Stimulated activated CD8-positive, alpha-beta memory T cell treated with anti-CD3 and anti-CD28 coated beads, Interleukin-4, amount 100 ng/mL, for 48 hours (primary cell): ENCODE measurements at places on chromosomes 13 and 19.

DNA sequence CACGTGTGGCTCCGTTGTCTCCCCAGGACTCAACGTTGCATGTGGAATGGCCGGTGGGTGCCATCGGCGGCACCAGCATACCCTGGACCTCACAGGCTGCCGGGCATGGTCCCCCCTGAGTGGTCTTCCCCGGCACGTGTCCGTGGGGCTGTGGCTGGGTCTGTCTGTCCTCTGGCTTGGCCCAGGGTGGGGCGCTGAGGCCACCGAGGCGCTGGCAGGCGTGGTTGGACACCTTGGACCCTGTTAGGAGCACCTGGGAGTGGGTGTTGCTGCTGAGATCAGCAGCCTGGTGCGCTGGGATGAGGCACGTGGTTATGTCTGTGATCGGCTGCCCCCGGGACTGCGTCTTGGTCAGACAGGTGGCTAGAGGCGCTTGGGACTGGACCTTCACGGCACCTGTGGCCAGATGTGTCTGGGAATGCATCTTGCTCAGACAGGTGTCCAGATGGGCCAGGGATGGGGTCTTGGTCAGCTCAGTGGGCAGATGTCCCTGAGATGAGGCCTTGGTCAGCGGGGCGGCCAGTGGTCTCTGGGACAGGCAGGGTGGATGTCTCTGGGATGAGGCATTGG lies 9.2 kb downstream of the IQCN start:
- no peak for DNase-seq

- DNase-seq = no peak
Observed at GRCh38 chr19:47661611-47662010, 51.6 kb upstream of the EHD2 start.

DNA sequence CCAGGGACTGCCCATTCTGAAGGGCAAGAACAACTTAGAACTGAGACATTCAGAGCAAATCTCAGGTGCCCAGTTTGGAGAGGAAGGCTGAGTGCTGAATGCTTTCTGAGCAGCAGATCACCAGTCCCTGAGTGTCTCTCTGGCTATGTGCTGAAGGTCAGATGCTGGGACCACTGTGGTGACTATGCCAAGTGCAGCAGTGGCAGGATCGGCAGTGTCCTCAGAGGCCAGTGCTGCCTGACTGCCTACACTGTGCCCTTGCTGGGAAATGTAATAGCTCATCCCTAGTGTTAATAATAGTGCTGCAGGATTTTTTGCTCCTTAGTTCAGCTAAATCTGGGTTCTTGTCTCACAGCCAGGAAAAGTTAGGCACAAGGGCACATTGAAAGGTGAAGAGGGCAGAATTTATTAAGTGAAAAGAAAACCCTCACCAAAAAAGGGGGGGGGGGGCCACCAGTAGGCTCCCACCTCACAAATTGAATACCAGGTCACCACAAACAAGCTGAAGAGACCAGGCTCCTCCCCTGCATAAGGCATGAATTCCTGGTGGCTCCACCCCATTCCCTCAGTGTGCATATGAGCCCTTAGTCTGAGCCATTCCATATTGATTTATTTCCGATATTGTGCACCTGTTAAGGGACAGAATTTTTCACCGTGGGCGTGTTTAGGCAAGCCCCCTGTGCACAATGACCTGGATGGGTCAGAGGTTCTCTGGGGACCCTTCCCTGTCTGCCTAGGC lies 18.5 kb downstream of the RFXAP start:
- no peak for DNase-seq

DNA sequence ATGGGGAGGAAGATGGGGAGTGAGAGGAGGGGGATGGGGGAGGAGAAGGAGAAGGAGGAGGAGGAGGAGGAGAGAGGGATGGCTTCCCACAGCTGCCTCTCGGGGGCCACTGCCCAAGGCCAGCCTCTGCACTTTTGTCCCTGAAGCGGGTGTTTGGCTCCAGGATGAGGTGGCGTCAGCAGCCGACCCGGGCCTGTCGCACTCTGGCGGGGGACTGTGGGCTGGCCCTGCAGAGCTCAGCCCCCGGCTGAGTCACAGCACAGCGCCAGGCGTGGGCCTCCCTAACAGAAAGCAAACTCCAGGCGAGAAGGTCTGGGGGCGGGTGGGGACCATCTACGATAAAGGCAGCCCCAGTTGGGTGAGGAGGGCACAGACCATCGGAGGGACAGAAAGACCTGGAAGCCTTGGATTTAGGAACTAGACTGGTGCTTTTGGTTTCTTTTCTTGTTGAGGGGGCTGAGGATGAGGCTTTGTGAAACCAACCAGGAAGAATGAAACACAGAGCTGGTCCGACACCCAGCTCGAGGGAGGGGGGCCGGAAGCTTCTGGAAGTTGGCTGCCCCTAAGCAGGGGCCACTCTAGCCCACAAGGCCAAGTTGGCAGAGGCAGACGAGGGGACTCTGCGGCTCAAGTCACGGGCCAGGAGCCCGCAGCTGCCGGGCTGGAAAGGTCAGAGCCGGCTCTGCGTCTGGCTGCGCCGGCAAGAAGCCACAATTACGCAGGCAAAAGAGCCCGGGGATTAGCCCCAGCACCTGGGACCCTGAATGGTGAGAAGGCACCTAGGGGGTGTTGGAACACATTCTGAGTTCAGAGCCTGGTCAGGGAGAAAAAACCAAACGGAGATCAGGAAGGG lies 18.2 kb downstream of the LSM4 start:
- peak; percentile 89 for DNase-seq

GRCh38 chr19:3725640-3726310 lies 17.6 kb downstream of the TJP3 start:
- DNase-seq = no peak

DNA sequence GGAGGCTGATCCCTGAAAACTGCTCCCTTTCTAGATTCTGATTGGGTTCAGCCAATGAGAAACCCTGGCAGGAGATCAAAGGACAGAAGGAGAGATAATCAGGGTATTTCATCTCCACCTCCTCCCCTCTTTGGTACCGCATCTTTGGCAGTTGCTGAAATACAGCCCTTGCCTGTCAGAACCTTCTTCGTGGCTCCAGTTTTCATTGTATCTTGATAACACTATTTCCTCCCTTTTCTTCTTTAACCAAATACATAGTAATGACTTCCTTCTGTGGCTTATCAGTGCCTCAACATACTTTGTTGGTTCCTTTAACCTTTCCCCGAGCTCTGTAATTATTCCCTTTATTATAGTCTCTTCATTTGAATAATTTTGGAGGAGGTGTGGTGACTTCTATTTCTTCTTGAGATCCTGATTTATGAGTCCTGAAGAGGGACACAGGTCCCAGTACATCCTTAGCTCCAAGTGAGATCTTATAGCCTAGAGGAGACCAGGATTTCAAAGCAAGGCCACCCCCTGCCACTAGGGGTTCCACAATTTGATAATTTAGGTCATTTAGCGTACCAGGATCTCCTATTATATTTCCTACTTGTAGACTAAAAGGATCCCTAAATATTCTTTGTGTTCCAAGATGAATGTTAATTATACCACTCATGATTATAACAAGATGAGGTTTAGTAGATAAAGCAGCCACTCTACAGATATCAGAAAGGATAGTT lies 98.0 kb downstream of the EDNRB start:
- no peak for DNase-seq

DNA sequence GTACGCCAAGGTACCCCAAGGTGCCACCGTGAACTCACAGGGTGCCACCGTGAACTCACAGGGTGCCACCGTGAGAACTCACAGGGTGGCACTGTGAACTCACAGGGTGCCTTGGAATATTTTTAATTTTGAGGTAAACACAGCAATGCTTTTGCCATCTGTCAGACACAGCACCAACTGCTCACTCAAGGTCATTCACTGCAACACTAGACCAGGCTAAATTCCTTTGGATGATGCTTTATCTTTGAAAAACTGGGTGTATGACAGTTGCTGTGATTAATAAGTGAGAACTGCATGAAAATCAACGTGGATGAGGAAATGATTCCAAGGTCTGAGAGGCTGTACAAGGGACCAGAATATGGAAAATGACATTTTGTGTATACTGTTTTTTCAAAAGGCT lies 18.9 kb downstream of the SAFB2 start:
- DNase-seq = no peak

- no peak for DNase-seq
Observed at GRCh38 chr13:46404733-46405100, 17.7 kb upstream of the RUBCNL start.

DNA sequence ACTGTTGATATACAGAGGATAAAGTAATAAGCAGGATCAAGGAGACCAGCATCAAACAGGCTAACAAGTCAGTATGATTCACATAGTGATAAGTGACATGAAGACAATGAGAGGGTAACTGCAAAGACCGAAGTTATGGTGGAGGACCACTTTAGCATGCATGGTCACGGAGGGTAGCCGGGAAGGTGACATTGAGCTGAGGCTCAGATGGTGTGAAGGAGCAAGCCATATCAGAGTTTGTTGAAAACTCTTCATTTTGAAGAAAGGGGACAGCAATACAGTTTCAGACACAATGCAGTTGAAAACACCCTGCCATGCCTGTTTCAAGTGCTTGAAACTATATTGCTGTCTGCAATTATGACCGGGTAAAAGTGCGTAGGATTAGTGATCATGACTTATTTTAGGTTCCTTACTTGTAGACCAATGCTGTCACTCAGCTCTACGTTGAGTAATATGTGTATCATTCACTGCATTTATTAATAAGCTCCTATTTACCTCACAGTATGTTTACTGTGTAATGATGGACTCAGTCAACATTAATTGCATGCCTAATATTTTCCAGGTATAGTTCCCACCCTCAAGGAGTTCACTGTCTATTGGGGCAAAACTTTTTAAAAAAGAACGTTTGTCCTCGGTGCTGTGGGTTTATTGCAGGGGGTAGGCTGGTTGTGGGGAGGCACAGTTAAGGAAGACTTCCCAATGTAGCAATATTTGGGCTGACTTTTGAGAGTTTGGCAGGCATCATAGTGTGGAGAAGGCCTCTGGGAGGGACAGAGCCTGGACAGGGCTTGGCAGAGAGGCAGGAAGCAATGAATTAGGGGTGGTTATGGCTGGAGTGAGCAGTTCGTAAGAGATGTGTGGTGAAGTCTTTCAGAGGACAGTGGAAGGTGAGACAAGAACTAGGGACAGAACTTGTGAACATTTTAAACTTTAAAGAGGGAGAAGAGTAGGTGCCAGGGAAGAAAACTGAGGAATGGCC lies 3.2 kb downstream of the UBAC2 start:
- DNase-seq = no peak

DNA sequence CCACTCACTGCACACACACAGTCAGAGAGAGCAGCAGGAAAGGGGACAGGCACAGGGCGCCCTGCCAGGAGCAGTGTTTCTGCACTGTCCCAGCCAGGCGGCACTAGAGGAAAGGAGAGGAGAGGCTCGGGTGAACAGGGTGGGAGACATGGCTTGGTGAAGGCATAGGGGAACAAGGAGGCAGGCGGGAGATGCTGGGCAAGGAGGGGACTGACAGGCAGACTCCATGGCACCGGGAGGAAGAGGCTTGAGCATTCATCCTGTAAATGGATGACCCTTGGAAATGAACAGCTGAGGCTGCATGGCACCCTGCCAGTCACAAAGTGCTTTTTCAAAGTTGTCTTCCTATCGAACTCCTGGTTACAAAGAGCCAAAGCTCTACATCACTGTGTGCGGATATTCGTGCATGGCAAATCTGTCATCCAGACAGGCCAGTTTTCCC lies 22.4 kb downstream of the MED26 start:
- no peak for DNase-seq

- no peak for DNase-seq
Observed at GRCh38 chr19:10453852-10454251, 33.5 kb downstream of the PDE4A start.

DNA sequence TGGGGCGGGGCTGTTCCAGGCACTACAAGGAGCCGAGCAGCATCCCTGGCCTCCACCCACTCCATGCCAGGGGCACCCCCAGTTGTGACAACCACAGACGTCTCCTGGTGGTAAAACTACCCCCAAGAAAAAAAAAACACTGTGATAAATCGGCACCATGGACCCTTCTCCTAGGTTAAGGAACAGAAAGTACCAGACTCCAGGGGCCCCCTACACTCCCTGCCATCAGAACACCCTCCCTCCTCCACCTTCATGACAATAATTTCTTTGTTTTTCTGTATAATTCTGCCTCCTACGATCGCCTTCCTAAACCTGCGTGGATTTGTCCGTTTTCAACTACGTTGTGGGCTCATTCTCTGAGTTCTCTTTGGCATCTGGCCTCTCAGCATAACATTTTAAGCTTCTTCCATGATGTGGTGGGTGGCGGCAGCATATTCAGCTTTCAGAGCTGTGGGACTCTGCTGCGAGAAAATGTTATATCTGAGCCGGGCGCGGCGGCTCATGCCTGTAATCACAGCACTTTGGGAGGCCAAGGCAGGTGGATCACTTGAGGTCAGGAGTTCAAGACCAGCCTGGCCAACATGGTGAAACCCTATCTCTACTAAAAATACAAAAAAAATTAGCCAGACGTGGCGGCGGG lies 8.6 kb downstream of the TLE2 start:
- no peak for DNase-seq

DNA sequence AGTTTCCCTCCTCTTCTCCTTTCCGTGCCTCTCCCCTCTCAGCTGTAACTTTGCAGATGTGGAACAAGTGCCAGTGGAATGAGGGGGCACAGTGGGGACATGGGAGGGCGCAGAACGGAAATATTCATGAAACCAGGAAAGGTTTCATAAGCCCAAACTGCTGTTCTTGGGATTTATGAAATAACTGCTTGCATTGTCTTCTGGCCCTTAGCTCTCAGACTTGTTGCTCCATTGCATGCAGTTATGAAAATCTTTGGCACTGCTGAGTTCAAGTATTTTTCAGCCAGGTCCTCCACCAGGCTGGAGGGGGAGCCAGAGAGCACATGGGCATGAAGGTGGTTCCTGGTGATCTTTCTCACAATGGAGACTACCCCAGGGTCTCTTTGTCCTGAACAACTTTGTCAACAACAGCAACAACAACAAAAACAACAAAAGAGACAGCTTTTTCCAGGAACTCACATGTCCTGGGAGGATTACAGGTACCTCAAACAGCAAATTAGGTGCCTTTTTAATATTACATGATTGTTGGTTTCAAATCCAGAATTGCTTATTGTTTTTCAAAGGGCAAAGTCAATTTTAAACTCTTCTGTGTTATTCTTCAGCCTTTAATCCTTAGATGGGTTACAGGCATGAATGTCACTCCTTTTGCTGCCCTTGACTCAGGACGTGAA lies 1.5 kb downstream of the RGCC start:
- peak; percentile 75 for DNase-seq

- no peak for DNase-seq
Observed at GRCh38 chr13:108328848-108329247, 59.3 kb downstream of the TNFSF13B start.

- DNase-seq = no peak
Observed at GRCh38 chr19:46809534-46810272, 21.3 kb upstream of the SLC1A5 start.

DNA sequence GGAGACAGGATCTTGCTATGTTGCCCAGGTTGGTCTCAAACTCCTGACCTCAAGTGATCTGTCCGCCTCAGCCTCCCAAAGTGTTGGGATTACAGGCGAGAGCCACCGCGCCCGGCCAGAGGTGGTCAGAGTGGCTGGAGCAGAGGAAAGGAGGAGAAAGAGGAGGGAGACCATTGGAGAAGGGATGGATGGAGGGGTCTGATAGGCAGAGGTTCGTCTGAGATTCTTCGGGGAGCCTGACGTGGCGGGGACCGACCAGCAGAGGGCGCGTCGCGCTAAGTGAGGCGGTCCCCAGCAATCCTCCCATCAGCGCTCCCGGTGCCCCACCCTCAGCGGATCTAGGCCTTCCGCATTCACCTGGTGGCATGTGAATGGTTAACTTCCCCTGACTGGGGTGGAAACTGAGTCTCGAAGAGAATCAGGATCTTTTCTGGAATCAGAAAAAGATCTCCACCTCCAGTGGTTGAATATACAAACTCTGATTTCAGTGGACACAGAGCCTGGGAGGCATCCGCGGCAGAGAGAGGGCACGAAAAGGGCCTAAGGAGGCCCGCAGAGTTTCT lies 8.8 kb downstream of the GTPBP3 start:
- DNase-seq = peak; percentile 92

GRCh38 chr13:48260970-48261369 lies 28.0 kb downstream of the ITM2B start:
- no peak for DNase-seq
